ENCODE measurements at places on chromosomes 16 and 17.

DNA sequence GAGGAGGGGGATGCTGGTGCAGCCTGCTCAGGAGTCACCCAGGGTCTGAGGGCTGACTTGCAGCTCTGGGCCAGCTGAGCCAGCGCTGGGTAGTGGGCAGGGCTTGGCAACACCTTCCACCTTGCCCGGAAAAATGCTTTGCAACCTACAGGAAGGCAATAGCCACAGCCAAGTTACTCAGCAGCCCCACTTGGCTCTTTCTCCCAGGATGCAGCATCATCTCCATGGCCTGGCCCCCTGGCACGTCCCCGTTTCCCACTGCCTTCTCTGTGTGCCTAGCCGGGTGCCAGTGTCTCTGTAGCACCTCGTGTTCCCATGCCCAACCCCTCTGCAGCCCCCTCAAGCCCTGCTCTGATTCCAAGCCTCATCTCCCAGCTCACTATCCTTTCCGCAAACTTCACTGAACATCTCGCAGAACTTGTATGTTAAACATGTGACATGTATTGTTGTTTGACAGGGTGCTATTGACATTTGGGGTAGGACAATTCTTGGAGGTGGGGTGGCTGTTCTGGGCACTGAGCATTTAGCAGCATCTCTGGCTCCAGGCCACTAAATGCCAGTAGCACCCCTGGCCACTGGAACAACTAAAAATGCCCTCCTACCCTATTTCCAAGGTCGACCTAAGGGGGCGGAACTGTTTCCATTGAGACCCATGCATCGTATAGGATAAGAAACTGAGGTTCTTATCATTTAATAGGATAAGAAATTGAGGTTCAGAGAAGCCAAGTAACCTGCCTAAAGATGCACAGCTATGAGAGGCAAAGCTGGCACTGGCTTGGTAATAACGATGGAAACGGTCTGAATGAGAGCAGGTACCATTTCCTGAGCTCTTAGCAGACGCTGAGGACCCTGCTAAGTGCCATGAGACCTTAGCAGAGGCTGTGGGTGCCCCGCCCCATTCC, 12.2 kb downstream of the DEXI start:
- DNase-seq, result no peak

DNA sequence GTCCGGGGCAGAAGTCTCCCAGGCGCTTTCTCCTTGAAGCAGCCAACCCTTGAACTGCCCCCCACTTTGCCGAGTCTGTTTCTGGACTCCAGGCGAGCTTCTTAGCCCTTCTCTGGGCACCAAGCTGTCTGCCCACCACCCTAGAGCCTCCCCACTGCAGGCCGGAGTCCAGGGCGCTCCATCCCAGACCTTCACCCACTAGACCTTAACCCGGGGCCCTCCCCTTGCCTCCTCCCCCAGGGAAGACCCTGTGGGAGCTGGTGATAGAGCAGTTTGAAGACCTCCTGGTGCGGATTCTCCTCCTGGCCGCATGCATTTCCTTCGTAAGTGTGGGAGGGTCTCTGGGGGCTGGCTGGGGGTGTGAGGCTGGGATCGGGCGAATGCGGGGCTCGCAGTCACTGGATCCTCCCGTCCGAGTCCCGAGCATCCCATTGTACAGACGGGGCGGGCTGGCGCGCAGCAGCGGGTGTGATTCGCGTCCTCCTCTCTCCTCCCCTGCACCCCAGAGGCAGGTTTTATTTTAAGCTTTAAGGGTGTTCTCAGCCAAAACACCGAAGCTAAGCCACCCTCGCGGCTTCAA, 1.1 kb downstream of the ATP2A1 start:
- no peak for DNase-seq

GRCh38 chr17:47742319-47743181, 9.5 kb downstream of the TBX21 start:
- DNase-seq, result no peak

- no peak for DNase-seq
These were observed 370.0 kb downstream of the KCNJ2 start for GRCh38 chr17:70539132-70539924.

GRCh38 chr16:18792836-18793433, 2.8 kb upstream of the RPS15A start:
- DNase-seq, result no peak

DNA sequence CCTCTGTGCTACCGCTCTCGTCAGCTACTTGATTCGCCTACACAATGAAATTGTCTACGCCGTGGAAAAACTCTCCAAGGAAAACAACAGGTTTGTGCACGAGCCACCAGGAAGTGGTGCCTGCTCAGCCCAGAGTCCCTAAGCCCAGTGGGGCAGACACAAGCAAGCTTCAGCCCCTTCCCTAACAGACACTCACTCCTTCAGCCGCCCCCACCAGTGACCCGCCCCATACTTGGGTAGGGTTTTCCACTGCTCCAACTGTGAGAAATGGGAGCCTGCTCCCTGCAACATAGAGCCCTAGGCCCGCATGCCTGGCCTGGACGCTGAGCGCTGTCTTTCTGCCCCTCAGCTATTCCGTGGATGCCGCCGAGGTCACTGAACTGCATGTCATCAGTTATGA, 28.6 kb upstream of the ENDOV start:
- no peak for DNase-seq

DNA sequence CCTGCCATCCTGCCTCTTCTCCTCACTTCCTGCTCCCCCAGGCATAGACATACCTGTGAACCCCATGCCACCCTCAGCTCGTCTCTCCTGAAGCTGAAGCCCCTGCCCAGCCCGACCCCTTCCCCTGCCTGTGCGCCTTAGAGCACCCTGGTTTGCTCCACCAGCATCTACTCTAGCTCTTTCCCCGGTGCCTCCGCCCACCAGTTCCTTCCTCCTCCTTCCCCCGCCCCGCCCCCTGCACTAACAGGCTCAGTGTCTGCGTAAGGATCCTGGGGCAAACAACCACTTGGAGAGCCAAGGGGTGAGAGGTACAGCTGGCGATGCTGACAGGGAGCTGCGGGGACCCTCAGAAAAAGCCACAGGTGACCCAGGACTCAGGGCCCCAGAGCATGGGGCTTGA, 1.9 kb downstream of the GPR142 start:
- no peak for DNase-seq

DNA sequence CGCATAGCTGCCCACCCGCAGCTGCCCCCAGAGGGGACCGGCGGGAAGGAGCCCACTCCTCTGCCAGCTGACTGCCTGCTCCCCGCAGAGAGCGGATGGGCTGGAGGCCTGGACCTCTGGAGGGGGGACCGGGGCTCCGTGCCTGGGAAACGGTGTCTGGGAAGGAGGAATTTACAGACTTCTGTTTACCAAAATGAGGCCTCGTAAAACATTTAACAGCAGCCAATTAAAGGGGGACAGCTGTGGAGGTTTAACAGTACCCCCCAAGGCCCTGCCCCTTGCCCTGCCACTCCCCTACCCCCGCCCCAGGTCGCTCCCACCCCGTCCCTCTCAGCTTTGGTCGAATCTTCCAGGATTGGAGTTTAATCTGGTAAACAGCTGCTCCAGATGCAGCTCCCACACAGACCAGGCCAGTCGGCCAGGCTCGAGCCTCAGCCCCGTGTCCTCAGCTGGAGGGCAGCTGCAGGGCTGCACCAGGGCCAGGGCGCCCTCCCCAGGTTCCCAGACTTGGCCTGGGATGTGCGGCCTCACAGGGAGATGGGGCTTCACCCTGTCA, 41.1 kb downstream of the BAHCC1 start:
- no peak for DNase-seq

GRCh38 chr17:29195465-29196081, 15.4 kb upstream of the MYO18A start:
- DNase-seq, result no peak

- DNase-seq, result no peak
These were observed 149.0 kb upstream of the GOT2 start for GRCh38 chr16:58883131-58883530.

- DNase-seq, result no peak
These were observed 7.4 kb downstream of the XYLT1 start for GRCh38 chr16:17463335-17463734.

DNA sequence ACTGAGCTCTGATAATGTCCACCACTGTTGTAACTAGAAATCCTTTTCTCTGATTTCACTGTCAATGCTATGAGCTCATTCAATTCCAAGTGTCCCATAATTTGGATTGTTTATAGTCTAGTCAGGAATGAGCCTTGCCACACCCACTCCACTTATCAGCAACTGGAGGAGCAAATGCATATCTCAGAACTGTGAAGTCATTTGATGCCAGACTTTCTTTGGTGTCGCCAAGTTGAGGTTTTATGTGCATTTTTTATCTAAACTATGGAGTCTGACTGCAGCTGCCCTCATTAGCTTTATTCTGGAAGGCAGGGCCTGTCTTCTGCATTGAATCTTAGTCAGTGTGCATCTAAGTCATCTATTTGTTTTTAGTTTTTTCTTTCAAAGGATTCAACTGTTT, 361.3 kb downstream of the PMP22 start:
- DNase-seq, result no peak

DNA sequence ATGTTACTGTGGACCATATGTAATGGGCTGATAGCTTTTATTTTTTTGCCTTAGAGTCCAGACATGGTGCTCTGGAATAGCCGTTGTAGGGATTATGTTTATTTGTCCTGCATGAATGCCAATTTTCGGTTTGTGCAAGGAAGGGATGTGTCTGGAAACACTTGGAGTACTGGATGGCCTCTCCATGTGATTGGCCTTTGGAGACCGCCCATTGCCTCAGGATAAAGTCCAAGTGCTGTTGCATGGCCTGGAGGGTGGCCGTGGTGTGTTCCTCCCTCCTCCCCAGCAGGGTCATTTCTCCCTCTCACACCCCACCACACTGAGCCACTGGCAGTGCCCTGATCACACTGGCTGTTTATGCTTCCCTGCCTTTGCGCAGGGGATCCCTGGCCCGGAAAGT, 93.9 kb downstream of the MSI2 start:
- no peak for DNase-seq

DNA sequence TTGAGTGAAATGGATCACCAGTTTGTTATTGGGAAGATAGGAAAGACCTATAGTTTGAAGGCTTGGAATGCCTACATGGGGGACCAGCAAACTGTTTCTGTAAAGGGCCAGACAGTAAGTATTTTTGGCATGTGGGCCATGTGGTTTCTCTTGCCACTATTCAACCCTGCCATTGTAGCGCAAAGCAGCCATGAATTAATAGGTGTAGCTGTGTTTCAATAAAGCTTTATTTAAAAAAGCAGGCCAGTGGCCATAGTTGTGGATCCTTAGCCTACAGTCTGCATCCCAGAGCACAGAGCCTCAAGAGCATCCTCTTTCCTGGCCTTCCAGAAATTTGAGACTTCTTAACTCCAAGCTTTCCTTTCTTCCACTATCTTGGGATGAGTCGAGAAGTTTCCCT, 29.3 kb downstream of the ABAT start:
- no peak for DNase-seq

DNA sequence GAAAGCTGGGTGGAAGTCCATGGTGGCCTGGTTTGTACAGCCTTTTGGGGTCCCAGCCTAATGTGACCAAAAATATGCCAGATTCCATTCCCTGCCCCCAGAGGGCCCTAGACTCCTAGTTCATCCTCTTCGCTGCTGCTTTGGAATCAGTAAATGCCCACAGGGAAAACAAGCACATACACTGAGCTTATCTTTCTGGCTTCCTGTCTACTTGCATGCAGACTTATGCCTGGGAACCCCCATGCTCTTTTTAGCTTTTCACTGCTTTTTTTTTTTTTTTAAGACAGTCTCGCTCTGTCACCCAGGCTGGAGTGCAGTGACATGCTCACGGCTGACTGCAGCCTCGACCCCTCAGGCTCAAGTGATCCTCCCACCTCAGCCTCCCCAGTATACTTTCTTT, 6.2 kb upstream of the CD300LG start:
- no peak for DNase-seq

DNA sequence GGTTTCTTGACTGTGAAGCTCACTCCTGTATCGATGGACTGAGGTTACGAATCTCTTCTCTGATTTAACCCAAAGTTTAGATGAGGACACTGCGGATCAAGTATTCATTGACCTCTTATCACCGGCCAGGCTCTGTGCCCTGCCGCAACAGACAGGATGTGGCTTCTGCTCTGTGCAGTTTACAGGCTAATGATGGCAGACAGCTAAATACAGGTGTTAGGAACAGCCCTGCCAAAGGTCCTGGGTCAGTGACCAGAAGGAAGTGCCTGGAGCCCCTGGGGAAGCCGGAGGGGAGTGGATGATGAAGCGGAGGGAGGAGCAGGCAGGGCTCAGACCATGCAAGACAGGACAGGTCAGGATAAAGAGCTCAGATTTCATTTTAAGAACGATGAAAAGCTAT, 44.4 kb downstream of the HAPSTR1 start:
- no peak for DNase-seq

DNA sequence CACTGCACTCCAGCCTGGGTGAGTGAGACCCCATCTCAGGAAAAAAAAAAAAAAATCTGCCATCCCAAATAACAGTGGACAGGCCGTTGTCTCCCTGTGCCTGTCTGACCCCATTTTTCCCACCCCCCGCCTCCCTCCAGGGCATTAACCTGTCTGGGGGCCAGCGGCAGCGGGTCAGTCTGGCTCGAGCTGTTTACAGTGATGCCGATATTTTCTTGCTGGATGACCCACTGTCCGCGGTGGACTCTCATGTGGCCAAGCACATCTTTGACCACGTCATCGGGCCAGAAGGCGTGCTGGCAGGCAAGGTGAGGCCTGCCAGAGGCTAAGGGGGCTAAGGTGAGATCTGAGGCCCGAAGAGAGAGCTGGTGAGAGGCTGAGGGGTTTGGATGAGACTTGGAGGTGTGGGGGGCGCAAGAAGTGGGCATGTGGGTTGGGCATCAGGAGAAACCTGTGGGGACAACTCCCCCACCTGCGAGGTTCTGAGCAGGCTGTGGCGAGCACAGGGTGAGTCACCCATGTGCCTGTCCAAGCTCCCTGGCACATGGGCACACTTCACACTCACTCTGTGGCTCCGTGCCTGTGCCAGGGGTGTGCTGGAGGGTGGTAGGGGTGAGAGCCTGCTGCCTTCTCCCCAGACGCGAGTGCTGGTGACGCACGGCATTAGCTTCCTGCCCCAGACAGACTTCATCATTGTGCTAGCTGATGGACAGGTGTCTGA, 34.7 kb downstream of the ANKRD40 start:
- DNase-seq, result peak; percentile 36

DNA sequence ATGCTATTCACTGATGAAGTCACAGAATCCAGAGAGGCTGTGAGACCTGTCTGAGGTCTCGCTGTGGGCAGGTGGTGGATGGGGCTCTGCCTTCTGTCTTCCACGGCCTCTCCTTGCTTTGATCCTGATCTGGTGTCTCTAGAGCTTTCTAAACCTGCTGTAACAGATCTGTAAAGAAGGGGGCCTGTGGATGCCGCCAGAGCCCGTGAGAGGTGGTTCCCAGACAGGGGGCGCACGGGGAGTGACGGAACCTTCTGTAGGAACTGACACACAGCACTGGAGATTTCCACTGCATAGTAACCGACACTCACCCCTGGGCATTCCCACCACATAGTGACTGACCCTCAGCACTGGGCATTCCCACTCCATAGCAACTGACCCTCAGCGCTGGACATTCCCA, 16.0 kb downstream of the CBFA2T3 start:
- no peak for DNase-seq

GRCh38 chr17:14301279-14302090, 604 bp downstream of the HS3ST3B1 start:
- no peak for DNase-seq

GRCh38 chr16:20411055-20411454, 1.7 kb downstream of the ACSM5 start:
- no peak for DNase-seq

Measured in C1 segment of cervical spinal cord (tissue), 14 donors.